ENCODE measurements at places on chromosomes 2 and 18. TPM values are rescaled to one million over a fixed set of nuclear protein-coding genes. Genes with fewer than 3 reads are reported as not detected.

- no peak for DNase-seq
Measured at GRCh38 chr2:128710242-128710641, 391.6 kb upstream of the HS6ST1 start.

DNA sequence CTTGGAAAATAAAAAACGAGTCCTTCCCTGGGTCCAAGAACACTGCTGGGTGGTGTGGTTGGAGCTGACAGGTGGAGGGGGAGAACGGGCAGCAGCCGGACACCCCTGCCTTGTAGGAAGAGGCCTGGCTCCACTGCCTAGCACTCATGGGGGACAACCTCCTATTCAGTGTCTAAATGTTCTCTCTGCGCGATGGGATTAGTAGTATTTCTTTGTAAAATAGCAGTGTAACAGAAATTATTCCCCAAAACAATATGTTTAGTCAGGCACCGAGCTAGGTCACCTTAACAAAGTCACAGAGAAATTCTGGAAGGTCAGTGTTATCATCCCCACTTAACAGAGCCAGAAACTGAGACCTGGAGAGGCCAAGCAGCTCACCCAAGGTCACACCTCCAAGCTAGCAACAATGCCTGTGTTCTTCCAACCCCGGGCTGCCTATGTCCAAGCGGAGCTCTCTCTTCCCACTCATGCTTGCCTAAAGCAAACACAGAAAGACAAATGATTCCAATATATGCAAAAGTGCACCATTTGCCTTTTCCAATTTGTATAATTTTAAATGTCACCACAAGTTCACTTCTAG, 68.0 kb downstream of the STEAP3 start:
- DNase-seq = no peak

Gene NEB
- total RNA-seq = 0.29 TPM

DNA sequence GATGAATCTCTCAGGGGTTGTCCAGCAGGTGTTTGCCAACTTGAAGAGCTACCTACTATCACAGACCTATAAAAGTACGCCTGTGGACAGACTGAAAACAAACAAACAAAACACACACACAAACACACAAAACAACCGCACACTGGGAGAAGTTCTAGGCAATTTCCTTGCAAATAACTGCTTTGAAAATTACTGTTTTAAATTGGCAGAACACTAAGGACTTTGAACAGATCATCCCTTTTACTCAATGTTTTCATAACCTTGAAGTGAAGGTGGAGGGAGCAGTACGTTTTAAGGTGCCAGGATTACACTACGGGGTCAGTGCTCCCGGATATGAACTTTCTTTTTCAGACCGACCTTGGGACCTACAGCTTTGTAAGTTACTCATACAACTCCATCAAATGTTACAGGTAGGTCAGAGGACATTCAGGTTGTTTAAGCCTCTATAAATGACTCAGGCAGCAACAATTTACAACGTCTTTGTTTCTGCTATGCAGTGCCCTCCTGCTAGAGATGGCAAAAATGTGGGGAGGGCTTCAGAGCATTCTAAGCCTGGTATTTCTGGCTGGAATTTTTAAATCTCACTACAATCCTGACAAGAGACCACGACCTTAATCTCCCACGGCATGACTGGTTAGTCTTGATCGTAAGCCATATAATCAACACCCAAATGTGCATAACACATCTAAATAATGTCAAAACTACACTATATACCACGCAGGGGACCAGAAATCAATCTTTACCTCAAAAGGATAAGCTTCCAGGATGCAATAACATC, 1.4 kb upstream of the SLC20A1 start:
- DNase-seq = no peak

GRCh38 chr2:47058003-47058931, 96.8 kb downstream of the STPG4 start:
- DNase-seq = no peak
